NCI-H187 treated with DMSO at 0.1 percent for 48 hours (cell line): ENCODE measurements at places on chromosomes 5 and 9.
A peak's percentile ranks its signal among the peaks of the same experiment; 100 is the strongest.

DNA sequence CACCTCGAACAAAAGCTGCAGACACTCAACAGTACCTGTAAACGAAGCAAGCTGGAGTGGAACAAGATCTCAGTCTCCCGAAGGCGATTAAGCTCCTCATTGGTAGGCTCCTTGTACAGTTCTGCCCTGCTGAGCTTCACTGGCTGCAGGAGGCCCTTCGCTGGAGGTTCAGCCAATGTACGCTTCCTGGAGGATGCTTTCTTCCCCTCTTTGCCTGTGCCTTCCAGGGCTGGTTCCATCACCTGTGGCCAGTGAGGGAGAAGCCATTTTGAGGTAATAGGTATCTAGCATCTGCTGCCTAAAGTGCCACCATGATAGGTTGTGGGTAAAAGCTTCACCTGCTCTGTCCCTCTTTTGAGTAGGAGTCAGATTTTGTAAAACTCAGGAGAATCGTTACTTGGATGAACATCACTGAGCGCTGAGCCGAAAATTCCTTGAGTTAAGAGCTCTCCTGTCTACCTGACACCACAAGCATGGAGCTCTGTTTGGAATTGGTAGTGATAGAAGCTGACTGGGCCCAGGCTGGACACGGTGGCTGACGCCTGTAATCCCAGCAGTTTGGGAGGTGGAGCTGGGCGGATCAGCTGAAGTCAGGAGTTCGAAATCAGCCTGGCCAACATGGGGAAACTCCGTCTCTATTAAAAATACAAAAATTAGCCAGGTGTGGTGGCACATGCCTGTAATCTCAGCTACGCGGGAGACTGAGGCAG is 1.4 kb downstream of the NOL6 start:
- no peak for DNase-seq

- DNase-seq = peak; percentile 89
Observed at GRCh38 chr5:21862986-21863385, 990.2 kb downstream of the CDH12 start.

- no peak for DNase-seq
Observed at GRCh38 chr9:21677387-21677786, 125.0 kb upstream of the MTAP start.

GRCh38 chr9:132242621-132243155 is 80.8 kb downstream of the NTNG2 start:
- no peak for DNase-seq

DNA sequence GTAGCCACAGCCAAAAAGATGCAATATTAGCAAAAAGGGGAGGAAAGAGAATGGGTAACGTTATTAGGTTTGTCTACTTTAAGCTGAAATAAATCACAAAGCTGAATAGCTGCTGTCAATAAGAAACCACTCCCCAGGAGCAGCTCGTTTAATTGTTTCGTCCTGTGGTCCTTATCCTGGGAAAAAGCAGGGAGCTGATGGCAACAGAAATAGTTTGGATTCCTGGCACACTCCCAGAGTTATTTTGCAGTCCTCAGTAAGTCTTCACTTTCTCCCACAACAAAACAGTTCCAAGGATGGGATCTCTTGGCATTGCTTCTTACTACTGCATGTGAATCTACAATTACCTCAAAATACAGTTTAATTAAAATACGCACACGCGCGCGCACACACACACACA is 28.8 kb downstream of the FRMD3 start:
- DNase-seq = no peak

DNA sequence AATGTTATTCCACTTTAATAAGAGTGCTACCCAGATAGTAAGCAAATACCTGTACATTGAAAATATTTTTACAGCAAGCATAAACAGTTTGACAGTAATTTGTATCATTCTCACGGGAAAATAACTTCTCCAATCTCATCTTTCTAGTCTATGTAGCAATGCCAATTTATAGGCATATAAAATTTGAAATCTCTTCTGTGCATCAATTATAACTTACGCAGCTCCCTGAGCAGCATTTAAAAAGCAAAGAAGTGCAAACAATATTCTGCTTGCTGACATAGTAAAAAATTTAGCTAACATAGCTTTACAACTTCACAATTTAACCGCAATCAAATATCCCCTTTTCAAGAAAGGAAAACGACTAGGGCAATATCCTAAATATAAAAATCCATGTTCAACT is 257.3 kb downstream of the FBXL17 start:
- DNase-seq = no peak

DNA sequence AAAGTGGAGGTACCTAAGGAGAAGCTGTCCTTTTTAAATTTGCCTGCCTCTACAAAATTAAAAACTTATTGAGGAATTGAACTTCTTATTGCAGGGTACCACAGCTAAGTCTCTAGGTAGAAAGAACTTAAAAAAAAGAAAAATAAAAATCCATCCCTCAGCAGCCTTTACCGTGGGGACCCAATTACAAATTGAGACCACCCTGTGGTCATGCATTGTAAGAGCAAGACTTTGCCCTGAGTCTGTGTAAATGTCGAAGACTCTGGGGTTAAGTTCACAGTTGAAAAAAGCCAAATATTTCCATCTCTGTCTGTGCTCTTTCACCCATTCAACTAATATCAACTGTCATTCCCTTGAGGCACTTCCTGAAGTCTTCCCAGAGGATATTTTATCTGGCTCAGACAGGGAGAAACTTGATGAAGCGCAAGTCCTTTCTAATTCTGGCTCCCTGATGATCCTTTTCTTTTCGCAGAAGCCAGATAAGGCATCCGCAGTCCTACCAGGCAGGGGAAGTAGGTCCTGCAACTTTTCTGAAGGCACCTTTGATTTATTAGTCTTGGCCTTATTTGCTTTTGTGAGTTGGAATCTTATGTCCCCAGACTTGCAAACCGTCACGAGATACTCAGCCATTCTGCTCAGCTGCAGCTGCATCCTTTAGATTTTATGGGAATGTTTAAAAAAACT is 323.8 kb upstream of the WWC1 start:
- no peak for DNase-seq

GRCh38 chr5:61735531-61735930 is 403.5 kb downstream of the ZSWIM6 start:
- DNase-seq = no peak

DNA sequence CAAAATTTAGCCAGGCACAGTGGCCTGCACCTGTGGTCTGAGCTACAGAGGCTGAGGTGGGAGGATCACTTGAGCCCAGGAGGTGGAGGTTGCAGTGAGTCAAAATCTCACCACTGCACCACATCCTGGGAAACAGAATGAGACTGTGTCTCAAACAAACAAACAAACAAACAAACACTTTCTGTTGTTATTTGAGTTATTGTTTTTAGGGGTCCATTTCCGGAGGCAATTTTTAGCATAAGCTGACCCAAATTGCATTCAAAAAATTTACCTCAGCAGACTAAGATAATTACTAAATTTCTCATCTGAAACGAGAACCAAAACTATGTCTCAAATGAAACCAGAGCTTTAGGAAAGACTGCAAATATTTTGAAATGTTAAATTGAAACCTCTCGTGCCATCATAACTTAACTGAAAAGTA is 1485.1 kb downstream of the EFNA5 start:
- DNase-seq = no peak
